ENCODE measurements at places on chromosomes 7 and 10.

- no peak for DNase-seq
Observed at GRCh38 chr7:36684954-36685353, 39.3 kb downstream of the AOAH start.

DNA sequence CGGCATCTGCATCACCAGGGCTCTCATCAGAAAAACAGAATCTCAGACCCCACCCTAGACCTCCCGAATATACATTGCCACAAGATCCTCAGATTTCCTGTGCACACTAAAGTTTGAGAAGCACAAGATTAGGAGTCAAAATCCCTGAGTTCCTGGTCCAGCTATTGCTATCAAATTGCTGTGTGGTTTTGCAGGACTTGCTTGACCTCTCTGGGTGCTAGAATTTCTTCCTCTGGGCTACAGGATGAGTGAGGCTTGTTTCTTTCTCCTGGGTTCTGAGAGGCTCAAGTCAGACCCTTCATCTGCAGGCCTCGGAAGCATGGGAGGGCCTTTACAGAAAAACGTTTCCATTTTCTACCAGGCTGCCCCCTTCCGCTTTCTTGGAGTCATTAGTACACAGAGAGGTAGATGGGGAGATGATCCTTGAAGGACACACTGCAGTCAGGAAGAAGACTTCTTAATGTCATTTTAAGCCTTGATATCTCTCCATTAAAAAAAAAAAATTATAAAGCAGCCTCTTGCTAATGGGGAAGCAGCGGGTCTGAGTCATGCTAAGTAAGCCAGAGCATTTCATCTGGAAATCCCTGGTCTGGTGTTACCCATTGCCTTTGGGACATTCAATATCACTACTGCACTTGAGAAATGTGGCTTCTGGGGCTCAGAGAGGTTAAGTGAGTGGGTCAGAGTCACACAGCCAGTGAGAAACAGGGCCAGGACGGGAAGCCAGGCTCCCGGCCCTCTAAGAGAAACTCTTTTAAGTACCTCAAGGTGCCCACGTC lies 173.5 kb downstream of the KCNMA1 start:
- no peak for DNase-seq

GRCh38 chr10:35352097-35352496 lies 15.8 kb downstream of the CCNY start:
- no peak for DNase-seq

DNA sequence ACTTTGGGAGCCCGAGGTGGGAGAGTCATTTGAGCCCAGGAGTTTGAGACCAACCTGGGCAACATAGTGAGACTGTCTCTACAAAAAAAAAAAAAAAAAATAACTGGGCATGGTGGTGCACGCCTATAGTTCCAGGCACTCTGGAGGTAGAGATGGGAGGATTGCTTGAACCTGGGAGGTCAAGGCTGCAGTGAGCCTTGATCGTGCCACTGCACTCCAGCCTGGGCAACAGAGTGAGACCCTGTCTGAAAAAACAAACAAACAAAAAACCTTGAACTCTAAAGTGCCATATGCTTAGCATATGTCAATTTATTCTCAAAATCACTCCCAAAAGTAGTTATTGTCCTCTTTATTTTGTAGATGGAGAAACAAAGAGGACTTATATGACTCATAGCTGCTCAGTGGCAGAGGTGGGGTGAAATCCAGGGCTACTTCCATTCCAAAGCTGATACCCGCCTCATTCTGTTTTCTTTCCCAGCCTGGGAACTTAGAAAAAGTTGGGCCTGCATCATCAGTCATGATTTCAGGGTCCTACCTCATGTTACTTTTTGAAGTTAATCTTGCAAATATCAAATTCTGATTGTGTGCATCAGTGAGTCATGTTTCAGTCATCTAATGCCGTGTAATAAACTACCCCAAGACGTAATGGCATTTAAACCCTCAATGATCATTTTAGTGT lies 13.3 kb downstream of the DHTKD1 start:
- DNase-seq: no peak

DNA sequence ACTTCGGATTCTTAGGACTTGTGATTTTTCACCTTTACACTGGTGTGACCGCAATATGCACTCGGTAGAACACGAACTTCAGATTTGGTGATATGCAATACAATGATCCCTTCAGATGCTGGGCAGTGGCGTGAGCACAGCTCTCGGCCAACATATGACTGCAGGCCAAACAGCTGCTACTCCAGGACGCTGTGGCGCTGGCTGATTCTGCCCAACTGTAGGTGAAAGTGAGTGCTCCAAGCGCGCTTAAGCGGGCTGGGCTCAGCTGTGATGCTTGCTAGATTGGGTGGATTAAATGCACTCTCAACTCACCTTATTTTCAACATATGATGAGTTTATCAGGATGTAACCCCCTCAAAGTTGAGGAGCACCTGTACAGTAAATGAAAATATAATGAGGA lies 137.6 kb upstream of the RET start:
- DNase-seq: no peak

DNA sequence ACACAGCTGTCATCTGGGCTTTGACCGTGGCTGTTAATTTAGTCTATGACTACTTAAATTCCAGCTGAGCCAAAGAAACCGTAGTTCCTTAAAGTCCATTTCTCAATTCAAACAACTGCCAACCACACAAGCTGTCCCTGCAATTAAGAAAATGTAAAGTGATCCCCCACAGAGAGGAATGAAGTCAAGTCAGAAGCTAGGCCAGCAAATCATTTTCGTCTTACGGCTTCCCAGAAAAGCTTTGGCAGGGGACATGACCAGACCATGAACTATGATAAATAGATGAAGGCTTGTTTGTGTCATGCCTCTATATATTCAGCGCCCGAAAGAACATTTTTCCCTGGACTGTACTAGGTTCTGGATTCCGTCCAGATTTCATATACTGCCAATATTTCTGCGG lies 54.6 kb downstream of the HACD1 start:
- peak; percentile 83 for DNase-seq

GRCh38 chr7:2928613-2929311 lies 84.7 kb upstream of the GNA12 start:
- peak; percentile 66 for DNase-seq

- DNase-seq: no peak
Observed at GRCh38 chr10:51008346-51008745, 65.9 kb upstream of the PRKG1 start.

- no peak for DNase-seq
Observed at GRCh38 chr7:67894746-67895145, 898.1 kb downstream of the TYW1 start.

DNA sequence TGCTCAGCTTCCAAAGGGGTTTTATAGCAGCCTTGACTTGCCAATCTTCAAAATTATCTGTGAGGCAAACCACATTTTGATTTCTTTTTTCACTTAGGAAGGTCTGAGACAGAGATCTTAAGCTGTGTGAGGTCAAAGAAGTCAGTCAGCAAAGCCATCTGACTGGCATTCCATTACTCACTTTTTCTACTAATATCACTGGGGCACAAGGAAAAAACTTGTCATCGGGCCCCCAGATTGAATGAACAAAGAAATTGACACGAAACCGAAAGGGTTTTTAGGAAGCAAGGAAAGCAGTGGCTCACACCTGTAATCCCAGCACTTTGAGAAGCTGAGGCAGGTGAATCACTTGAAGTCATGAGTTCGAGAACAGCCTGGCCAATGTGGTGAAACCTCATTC lies 78.5 kb upstream of the FRMD4A start:
- no peak for DNase-seq

- no peak for DNase-seq
Observed at GRCh38 chr10:18793951-18794350, 134.7 kb downstream of the ARL5B start.

DNA sequence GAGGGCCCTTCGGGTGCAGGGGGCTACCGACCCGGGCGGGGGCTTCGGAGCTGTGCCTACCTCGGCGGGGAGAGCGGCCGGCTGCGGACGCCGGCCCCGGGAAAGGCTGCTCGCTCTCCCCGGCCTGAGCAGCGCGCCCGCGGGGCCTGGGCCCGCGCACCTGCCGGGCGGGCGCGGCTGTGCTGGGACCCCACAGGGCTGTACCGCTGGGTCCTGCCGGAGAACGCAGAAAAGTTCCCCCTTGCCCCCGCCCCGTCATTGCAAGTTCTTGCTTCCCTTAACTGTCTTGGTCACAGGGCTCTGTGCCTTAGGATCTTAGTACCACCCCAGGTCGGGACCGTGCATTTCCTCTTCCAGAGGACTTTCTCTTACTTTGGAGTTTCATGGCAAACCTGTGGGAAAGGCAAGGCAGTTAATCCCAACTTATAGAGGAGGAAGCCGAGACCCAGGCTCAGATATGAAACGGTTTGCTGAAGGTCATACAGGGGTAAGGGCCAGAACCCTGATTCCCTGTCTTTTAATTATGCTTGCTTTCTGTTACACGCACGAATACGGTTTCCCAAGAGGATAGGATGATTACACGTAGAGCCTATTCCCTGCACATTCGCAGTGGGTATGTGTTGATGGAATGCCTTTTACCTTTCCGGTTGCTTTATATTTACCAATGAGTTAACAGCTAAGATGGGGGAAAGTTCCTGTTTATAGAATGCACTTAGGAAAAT lies 652 bp downstream of the PCGF5 start:
- DNase-seq: no peak

- DNase-seq: no peak
Observed at GRCh38 chr7:96800122-96800521, 90.5 kb upstream of the SEM1 start.

GRCh38 chr10:67518043-67518442 lies 178.0 kb downstream of the CTNNA3 start:
- DNase-seq: no peak

- no peak for DNase-seq
Observed at GRCh38 chr7:145147865-145148264, 312.0 kb upstream of the TPK1 start.

DNA sequence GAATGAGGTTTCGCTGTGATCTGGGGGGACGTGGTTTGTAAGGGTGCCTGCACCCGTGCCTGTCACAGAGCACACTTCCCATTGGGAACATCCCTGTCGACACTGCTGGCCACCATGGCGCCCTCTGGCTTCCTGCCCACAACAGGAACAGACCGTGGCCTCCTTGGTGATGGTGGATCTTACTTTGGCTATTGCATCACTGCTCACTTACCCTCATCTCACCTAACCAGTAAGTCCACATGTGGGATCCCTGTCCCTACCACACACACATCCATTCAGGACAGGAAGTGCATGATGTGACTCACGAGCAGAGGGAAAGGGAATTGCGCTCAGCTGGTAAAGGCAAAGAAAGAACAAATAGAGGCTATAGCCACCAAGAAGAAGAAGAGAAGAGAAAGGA lies 26.2 kb upstream of the SEC61G start:
- DNase-seq: no peak

All from NCI-H2081 (cell line).